ENCODE measurements at places on chromosomes 16 and 17. TPM values are rescaled to one million over a fixed set of nuclear protein-coding genes. Genes with fewer than 3 reads are reported as not detected.

Gene SDR42E2
- total RNA-seq: not detected

Gene TBX21
- total RNA-seq: not detected

Gene PIGL
- total RNA-seq: 19.3 TPM

Gene CCL5
- 0.52 TPM for total RNA-seq

Gene MPV17L
- not detected for total RNA-seq

Gene SLC16A13
- total RNA-seq: 1.7 TPM

Gene PDILT
- total RNA-seq: not detected

Gene CCL1
- not detected for total RNA-seq

Gene OR3A2
- 0.13 TPM for total RNA-seq

Gene ATP2A1
- 0.65 TPM for total RNA-seq

Gene PPM1D
- 17.3 TPM for total RNA-seq

Gene MAF
- total RNA-seq: 2.5 TPM

Gene C16orf54
- not detected for total RNA-seq
